Left renal pelvis (tissue), 4 donors: ENCODE measurements at places on chromosomes 2 and 18. TPM values are rescaled to one million over a fixed set of nuclear protein-coding genes. Genes with fewer than 3 reads are reported as not detected.

- no peak for DNase-seq
These were observed 56.2 kb upstream of the SMIM21 start for GRCh38 chr18:75483662-75484061.

- DNase-seq = no peak
These were observed 167.7 kb upstream of the MYCN start for GRCh38 chr2:15772681-15773080.

GRCh38 chr2:12970861-12971260, 254.1 kb downstream of the TRIB2 start:
- DNase-seq = no peak

- no peak for DNase-seq
These were observed 58.2 kb downstream of the HS6ST1 start for GRCh38 chr2:128260239-128261138.

DNA sequence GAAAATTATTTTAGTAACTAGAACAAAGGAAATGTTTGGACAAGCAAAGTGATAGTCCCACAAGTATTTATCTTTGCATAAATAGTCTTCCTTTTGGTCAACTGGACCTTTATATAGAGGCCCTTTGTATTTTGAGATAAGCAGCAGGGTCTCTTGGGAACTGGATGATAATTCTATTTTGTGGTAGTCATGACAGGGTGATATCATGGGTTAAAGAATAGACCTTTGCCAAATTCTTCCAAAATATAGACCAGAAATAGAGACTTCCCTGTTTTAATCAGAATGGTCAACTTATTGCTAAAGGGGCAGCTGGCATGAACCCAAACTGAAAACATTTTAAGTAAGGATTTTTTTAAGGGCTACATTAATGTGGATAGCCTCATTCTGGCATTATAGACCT, 10.5 kb downstream of the PLEK start:
- no peak for DNase-seq

DNA sequence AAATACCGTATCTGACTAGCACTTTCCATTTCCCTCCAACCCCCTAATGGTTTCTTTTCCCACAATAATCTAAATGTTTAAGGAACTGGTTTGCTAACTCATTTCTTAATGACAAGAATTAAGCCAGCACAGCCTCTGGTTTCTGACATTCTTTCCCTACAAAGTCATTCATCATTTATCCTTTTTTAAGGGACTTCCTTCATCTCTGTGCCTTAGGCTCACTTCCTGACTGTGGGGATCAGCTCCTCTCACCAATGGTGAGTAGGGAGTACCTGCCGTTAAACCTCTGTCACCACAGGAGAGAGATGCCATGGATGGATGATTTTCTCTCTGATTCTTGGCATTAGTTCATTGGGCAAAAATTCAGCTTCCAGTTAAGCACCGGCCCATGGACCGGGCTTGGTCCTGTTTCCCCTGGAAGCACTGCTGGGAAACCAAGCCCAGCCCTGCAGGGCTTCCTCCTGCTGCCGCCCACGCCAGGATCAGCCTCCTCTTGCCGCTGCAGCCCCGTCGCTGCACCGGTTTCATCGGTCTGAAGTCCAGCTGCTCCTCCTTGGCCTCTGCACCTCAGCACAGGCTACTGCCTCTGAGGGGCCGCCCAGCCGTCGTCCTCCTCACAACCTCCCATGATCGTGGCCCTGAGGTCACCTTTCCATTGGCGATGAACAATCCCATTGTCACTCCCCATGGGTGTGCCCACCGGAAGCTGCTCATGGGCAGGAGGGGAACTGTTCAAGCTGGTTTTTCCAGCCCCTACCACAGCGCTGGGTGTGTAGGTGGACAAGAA, 64.0 kb upstream of the ZNF516 start:
- no peak for DNase-seq

DNA sequence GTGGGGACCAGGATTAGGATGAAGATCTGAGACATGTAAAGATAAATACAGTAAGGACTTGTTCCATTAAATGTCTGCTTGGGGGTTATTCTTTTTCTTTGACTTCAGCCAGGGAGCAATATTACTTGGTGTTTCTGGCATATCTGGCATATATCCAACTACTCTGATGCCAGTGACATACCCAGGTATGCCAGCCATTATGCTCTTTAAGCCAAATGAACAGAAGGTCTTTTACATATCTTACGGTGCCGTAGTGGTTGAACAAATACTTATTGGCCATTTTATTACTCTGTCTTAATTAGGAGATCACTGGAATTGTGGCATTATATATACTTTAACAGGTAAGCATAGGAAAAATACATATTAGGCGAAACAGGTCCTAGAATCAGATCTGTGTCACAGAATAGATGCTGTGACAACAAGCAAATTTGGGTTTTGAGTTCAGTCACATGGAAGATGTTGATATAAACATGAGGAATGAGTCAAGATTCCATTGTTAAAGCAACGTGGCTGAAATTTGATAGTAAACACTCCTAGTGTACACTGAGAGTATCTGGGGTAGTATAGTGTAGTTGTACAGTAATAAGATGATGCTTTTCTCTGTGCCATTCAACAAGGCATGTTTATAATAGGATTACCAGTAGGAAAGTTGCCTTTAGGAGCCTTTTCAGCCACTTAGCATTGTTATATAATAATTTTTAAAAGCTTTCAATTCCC, 62.6 kb downstream of the KCTD18 start:
- no peak for DNase-seq

The FHOD3 gene
- polyA plus RNA-seq = 40.3 TPM

The ST6GAL2 gene
- 65.6 TPM for polyA plus RNA-seq

The DCTN1 gene
- polyA plus RNA-seq = 143 TPM

The MYO3B gene
- 0.08 TPM for polyA plus RNA-seq

The GLI2 gene
- polyA plus RNA-seq = 8.0 TPM

The FAM124B gene
- polyA plus RNA-seq = 2.1 TPM
